ENCODE measurements at places on chromosomes 5 and 9.

DNA sequence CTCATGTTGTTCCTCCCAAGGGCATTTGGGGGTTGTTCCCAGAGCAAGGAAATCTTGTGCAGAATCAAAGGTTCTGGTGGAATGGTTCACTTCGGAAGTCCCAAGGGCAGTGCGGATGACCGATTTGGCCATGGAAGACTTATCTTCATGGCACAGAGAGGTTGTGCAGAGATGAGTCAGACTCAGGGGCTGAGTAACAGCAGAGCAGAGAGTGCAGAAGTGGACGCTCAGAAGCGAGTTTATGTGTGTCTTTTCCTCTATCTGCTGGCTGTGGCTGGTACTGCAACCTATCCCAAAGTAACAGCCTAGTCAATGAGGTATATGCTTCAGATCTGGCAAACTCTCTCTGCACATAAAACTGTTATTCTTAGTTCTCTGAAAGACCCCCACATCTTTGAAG lies 118.1 kb downstream of the DPYSL3 start:
- peak; percentile 20 for DNase-seq

DNA sequence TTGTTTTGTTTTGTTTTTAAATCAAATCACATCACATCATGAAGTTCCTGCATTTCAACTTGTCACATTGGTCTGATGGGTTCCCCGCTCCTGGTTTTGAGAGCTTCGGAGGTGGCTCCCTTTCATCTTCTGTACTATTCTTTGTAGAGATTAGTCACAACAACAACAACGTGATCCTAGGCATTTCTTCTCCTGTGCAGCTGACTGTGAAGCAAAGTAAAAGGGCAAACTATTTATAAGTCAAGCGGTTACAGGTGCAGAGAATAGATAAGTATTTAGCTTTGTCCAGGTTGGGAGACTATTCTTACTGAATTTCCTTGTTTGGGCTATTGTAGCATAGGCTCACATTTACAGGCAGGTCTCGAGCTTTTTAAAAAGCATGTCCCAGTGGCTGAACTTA lies 197.7 kb upstream of the CDKN2B start:
- no peak for DNase-seq

DNA sequence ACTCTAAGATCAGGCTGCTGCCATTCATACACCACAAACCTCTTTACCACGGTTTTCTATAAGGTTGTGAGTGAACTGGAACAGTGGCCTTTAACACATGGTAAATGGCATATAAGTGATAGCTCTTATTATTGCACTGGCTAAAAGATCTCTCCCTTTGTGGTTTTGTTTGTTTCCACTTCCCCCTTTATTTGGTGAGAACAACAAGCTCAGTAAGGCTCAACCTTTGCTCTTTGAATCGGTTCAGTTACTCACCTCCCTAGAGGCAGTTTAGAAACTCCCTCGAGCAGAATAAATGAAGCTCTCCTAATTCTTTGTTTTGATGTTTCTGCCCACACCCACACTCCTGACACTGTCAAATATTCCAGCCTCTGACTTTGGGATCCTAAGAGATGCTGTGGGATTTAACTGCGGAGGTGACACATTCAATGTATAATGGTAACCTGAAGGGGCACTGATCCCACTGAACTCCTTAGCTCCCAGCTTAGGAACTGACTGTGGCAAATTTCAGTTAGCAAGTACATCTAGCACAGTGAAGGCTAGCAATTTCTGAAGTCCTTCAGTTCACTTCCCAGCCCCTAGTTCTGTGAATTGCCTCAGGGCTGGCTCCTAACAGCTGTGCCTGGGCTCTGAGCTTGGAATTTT lies 22.5 kb upstream of the RAD23B start:
- peak; percentile 9 for DNase-seq

GRCh38 chr5:172113036-172113435 lies 75.0 kb downstream of the STK10 start:
- no peak for DNase-seq

- peak; percentile 48 for DNase-seq
Observed at GRCh38 chr5:141637767-141638419, 1.1 kb downstream of the RELL2 start.

- no peak for DNase-seq
Observed at GRCh38 chr5:112586596-112587062, 151.1 kb upstream of the APC start.

- no peak for DNase-seq
Observed at GRCh38 chr5:65981548-65981947, 55.2 kb downstream of the ERBIN start.

- no peak for DNase-seq
Observed at GRCh38 chr5:119327018-119327417, 28.8 kb upstream of the TNFAIP8 start.
